ENCODE measurements at places on chromosomes 16 and 17.

- H3K4me3 ChIP-seq: no peak overlapping the region
- no peaks in the 10 kb centered on the region for H3K27me3 ChIP-seq
- H3K27ac ChIP-seq: no peak overlapping the region
- H3K36me3 ChIP-seq: no peaks in the 10 kb centered on the region
- DNase-seq: no peak
Observed at GRCh38 chr16:85057212-85057889, 29.8 kb downstream of the KIAA0513 start.

DNA sequence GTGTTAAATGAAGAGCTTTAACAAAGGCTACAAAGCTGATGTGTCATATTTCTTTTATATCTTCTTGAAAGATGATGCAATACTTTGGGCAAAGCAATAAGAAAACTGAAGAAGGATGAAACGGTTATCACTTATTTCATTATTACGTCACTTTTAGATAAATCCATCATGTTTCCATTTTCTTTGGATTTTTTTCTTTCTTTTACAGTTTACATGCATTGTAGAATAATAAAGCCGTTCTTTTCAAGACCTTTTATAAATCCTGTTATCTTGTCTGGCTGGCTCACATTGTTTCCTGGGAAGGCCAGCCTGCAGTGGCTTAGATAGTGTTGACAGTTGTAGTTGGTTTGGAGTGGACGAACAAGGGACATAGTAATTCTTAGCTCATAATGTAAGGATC, 28.9 kb downstream of the TANC2 start:
- H3K4me3 ChIP-seq: no peak overlapping the region
- no peak overlapping the region for H3K27ac ChIP-seq
- DNase-seq: peak; percentile 51
- H3K36me3 ChIP-seq: no peaks in the 10 kb centered on the region
- H3K27me3 ChIP-seq: no peaks in the 10 kb centered on the region

- H3K27ac ChIP-seq: no peak overlapping the region
- no peaks in the 10 kb centered on the region for H3K36me3 ChIP-seq
- no peaks in the 10 kb centered on the region for H3K27me3 ChIP-seq
- H3K4me3 ChIP-seq: no peak overlapping the region
Observed at GRCh38 chr16:73143002-73143401, 95.1 kb upstream of the ZFHX3 start.

DNA sequence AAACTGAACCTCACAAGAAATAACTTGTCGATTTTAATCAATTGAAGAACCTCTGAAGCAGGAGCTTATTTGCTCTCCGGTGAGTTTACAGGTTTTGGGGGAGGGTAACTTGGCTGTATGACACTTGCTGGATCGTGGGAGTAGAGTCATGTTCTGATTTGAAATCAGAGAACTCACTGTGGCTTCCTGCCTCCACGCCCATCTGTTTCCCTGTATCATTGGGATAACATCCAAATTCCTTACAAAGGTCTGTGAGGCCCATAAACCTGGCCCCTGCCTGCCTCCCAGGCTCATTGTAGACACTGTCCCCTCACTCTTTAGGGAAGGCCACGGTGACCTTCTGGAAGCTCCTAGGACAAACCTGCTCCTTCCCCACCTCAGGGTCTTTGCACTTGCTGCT, 48.3 kb downstream of the C17orf67 start:
- H3K27ac ChIP-seq: no peak overlapping the region
- H3K27me3 ChIP-seq: no peaks in the 10 kb centered on the region
- peaks cover 13% of the 10 kb centered on the region for H3K4me1 ChIP-seq
- peak; percentile 24 for DNase-seq
- no peak overlapping the region for H3K4me3 ChIP-seq

- no peak for DNase-seq
- no peaks in the 10 kb centered on the region for H3K36me3 ChIP-seq
- H3K27ac ChIP-seq: no peak overlapping the region
- 0 out of 2 replicates have a peak, but pooled peaks cover 11% of the 10 kb centered on the region for H3K27me3 ChIP-seq
- H3K4me1 ChIP-seq: no peaks in the 10 kb centered on the region
Observed at GRCh38 chr17:33925649-33926048, 329.4 kb upstream of the CCL2 start.

- H3K4me1 ChIP-seq: no peaks in the 10 kb centered on the region
- H3K36me3 ChIP-seq: peaks cover 17% of the 10 kb centered on the region
- H3K4me3 ChIP-seq: no peak overlapping the region
- H3K27ac ChIP-seq: no peak overlapping the region
Observed at GRCh38 chr17:19812407-19812806, 55.3 kb downstream of the ULK2 start.

- H3K36me3 ChIP-seq: peaks cover 16% of the 10 kb centered on the region
- H3K27me3 ChIP-seq: no peaks in the 10 kb centered on the region
- peaks cover 12% of the 10 kb centered on the region for H3K4me1 ChIP-seq
- H3K4me3 ChIP-seq: no peak overlapping the region
Observed at GRCh38 chr17:42310787-42311215, 22.5 kb downstream of the STAT5A start.

DNA sequence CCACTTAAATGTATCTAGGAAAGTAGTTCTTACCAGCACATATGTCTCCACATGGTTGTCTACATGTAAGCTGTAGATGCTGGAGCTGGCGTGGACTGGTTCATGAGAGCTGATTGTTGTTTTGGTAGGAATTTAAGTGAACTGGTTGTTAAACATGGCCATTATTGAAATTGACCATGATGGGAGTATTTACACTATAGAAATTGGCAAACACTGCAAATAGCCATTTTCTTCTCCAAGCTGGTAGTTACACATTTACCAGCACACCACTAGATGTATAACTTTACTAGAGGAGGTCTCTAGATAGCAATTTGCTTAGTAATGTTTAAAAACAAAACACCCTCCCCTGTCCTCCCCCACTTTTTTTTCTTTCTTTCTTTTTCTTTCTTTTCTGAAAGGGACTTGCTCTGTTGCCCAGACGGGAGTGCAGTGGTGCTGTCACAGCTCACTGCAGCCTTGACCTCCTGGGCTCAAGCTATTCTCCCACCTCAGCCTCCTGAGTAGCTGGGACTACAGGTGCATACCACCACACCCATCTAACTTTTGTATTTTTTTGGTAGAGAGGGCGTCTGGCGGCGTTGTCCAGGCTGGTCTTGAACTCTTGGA, 24.2 kb downstream of the IGSF6 start:
- H3K27ac ChIP-seq: peak overlapping the region; percentile 98
- peak overlapping the region; percentile 28 for H3K4me3 ChIP-seq
- peaks cover 21% of the 10 kb centered on the region for H3K36me3 ChIP-seq
- peaks cover 44% of the 10 kb centered on the region for H3K4me1 ChIP-seq
- DNase-seq: no peak
- H3K27me3 ChIP-seq: no peaks in the 10 kb centered on the region

- no peak overlapping the region for H3K4me3 ChIP-seq
- no peaks in the 10 kb centered on the region for H3K4me1 ChIP-seq
- no peak overlapping the region for H3K27ac ChIP-seq
- H3K36me3 ChIP-seq: no peaks in the 10 kb centered on the region
- H3K27me3 ChIP-seq: no peaks in the 10 kb centered on the region
Observed at GRCh38 chr17:69192754-69193153, 35.9 kb downstream of the ABCA10 start.

- no peak for DNase-seq
- H3K27me3 ChIP-seq: no peaks in the 10 kb centered on the region
- no peak overlapping the region for H3K27ac ChIP-seq
- H3K36me3 ChIP-seq: peaks cover 30% of the 10 kb centered on the region
Observed at GRCh38 chr16:50334106-50334975, 34.4 kb downstream of the BRD7 start.

GRCh38 chr17:80267391-80267790, 6.7 kb downstream of the RNF213 start:
- peaks cover 9% of the 10 kb centered on the region for H3K4me1 ChIP-seq
- DNase-seq: no peak
- peaks cover 3% of the 10 kb centered on the region for H3K36me3 ChIP-seq

DNA sequence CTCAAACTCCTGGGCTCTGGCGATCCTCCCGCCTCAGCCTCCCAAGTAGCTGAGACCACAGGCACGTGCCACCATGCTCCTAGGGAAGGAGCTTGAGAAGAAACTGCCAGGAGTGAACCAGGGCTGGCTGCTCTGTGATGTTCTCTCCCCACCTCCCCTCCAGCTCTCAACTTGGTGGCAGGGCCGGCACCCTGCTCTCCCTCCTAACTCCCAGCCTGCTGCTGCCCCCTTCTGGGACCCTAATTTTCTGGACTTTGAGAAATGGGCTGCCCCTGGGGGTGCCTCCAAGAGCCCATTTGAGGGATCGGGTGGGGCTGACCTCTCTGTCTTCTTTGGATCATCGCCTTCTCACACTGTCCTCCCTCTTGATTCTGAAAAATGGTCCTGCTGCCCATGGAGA, 14.9 kb upstream of the STAT3 start:
- peaks cover 64% of the 10 kb centered on the region for H3K4me1 ChIP-seq
- DNase-seq: no peak
- H3K27ac ChIP-seq: peak overlapping the region; percentile 77
- no peak overlapping the region for H3K4me3 ChIP-seq
